ENCODE measurements at places on chromosomes 11 and 22.

DNA sequence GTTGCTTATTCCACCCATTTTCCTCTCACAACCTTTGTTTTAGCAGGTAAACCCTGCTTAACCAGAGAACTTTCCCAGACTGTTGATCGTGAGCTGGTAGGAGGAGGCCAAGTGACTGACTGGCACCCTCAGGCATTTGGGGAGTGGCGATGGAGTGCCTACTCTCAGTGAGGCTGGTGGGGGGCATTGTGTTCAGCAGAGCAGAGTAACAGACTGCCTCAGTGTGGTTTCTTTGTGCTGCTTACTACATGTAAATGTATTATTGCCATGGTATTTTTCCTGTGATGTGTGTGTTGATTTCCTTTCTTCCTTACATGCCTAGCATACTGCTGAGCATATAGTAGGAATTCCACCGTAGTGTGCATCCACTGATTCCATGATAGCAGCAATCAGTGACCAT, 2.6 kb downstream of the MARK2 start:
- no peak for DNase-seq

GRCh38 chr22:23834406-23834792, 4.4 kb downstream of the DERL3 start:
- DNase-seq, result no peak

GRCh38 chr11:27871056-27871455, 170.8 kb upstream of the BDNF start:
- DNase-seq, result no peak

GRCh38 chr11:60919320-60919719, 4.9 kb upstream of the TMEM132A start:
- DNase-seq, result no peak

DNA sequence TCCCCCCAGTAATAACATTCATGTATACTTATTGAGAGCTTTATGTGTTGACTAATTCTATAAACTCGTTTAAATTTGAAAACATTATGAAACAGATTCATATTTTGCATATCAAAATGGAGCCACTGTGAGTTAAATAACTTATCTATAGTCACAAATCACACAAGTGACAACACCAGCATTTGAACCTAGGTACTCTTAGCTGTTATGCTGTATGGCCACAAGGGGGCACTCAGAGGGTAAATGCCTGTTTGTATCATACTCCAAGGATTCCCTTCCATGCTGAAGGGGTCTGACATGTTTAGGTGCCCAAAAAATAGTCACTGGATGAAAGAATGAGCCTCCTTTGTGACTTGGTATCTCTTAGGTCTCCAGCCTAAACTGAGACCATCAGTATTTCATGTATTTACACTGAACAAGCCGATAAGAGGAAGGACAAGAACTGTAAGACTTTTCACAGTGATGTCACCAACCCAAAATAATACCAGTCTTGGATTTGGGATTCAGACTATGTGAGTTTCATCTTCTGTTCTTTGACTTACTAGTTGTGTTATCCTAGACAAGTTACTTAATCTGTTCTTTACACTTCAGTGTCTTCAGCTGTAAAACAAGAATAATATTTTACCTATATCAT, 12.2 kb upstream of the OR52D1 start:
- DNase-seq, result no peak

GRCh38 chr22:45758603-45759002, 87.0 kb downstream of the ATXN10 start:
- DNase-seq, result no peak

DNA sequence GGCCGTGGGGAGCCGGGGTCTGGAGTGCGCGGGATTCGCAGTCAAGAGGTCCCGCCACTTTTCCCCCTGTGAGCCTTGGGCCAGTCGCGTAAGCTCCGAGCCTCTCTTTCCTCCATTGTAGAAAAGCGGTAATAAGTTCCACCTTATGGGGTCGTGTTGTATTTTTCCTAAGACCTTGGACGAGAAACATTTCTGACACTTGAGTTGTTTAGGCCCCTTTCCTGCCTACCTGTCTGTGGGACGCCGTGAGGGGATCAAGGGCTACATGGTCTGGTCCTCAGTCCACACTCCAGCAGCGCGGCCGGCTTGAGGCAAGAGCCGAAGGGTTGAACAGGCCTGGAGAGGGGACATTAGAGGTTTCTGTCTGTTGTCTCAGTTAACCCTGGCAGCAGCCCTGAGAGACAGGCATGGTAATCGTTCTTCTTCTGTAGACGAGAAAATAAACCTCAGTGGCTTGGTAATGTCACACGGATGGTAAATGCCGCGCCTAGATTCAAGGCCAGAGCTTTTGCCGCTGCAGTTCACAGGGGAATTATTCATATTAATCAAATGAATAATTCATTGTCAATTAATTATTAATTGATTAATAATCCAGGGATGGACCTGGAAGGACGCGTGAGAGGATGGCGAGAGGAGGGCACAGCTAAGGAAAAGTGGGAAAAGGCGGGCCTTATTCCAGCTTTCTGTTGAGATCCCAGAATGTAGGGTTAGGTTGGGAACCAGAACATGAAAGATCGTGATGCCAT, 545 bp downstream of the FEN1 start:
- no peak for DNase-seq

DNA sequence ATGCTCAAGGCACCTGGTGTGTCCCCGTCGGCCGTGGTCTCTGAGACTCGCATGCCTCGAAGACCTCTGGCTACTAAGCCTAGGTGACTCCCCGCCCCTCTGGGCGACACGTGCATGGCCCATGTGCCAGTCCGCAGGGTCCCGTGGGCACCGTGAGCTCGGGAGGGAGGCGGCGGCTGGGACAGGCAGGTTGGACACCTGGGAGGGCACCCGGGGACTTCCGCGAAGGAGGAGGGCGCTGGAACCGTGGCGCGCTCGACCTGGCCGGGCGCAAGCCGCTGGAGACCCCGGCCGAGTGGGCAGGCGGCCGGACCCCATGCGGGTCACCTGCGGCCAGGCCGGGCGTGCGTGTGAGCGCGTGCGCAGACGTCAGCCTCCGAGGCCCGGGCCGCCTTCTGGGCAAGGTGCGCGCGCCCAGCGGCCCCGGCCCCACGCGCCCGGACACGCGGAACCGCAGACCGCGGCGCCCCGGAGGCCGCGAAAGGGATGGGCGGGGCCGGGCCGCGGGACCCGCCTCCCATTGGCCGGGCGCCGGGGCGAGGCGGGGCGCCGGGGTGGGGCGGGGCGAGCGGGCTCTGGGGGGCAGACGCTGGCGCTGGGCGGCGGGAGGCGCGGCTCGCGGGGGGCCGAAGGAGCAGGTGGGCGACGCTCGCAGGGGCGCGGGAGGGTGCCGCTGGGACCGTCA, 579 bp upstream of the RASD2 start:
- no peak for DNase-seq

All from NCI-H1048 (cell line).